ENCODE measurements at places on chromosomes 6 and 20. TPM values are rescaled to one million over a fixed set of nuclear protein-coding genes. Genes with fewer than 3 reads are reported as not detected.

The CPXM1 gene
- total RNA-seq: 0.32 TPM

GRCh38 chr6:82035526-82035925 lies 212.0 kb downstream of the IBTK start:
- DNase-seq: no peak
- no peaks in the 10 kb centered on the region for H3K36me3 ChIP-seq
- H3K4me3 ChIP-seq: no peak overlapping the region
- no peaks in the 10 kb centered on the region for H3K27me3 ChIP-seq

- no peak for DNase-seq
- H3K27ac ChIP-seq: no peak overlapping the region
- no peaks in the 10 kb centered on the region for H3K27me3 ChIP-seq
- H3K4me1 ChIP-seq: no peaks in the 10 kb centered on the region
Observed at GRCh38 chr6:4464638-4465037, 311.6 kb upstream of the CDYL start.

The LY6G5C gene
- 4.3 TPM for total RNA-seq

DNA sequence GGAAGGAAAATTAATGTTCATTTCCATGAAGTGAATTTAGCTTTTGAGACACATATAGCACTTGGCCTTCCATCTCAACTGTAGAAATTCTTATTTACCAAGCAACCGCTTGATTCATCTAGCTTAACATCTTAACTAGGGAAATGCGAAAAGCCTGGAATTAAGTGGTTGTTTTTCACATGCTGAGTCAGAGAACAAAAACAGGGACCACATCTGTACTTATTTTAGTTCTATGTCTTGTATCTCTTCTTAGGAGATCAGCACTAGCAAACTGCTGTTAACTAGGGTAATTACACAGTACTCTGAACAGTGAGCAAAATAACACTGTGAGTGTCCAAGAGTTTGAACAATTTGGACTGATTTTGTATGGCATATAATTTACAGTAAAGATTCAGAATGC lies 590.9 kb upstream of the NRSN1 start:
- no peaks in the 10 kb centered on the region for H3K36me3 ChIP-seq

The COL21A1 gene
- not detected for total RNA-seq

The KATNA1 gene
- 16.1 TPM for total RNA-seq

DNA sequence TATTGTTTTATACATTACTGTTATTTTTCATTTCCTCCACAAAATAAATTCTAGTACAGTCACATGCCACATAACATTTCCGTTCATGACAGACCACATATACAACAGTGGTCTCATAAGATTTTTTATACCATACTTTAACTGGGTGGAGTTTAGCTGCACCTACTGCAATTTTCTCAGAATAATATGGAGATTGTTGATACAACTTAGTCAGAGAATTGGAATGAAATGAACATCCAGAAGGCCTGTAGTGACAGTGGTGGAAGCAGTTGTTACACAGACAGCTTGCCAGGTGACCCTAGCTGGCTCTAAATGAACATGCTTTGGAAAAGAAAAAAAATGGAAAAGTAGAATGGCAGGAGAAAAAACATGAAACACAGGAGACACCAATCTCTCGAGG lies 183.2 kb upstream of the TCF21 start:
- no peak overlapping the region for H3K27ac ChIP-seq
- no peak overlapping the region for H3K4me3 ChIP-seq
- no peaks in the 10 kb centered on the region for H3K36me3 ChIP-seq
- DNase-seq: no peak

- peaks cover 2% of the 10 kb centered on the region for H3K27me3 ChIP-seq
- no peaks in the 10 kb centered on the region for H3K36me3 ChIP-seq
- no peak overlapping the region for H3K4me3 ChIP-seq
- DNase-seq: no peak
Observed at GRCh38 chr6:169949511-169950097, 198.2 kb downstream of the ERMARD start.

The XRN2 gene
- 71.3 TPM for total RNA-seq

The TSPO2 gene
- total RNA-seq: not detected

The TCF15 gene
- not detected for total RNA-seq

The TXLNB gene
- 0.65 TPM for total RNA-seq

DNA sequence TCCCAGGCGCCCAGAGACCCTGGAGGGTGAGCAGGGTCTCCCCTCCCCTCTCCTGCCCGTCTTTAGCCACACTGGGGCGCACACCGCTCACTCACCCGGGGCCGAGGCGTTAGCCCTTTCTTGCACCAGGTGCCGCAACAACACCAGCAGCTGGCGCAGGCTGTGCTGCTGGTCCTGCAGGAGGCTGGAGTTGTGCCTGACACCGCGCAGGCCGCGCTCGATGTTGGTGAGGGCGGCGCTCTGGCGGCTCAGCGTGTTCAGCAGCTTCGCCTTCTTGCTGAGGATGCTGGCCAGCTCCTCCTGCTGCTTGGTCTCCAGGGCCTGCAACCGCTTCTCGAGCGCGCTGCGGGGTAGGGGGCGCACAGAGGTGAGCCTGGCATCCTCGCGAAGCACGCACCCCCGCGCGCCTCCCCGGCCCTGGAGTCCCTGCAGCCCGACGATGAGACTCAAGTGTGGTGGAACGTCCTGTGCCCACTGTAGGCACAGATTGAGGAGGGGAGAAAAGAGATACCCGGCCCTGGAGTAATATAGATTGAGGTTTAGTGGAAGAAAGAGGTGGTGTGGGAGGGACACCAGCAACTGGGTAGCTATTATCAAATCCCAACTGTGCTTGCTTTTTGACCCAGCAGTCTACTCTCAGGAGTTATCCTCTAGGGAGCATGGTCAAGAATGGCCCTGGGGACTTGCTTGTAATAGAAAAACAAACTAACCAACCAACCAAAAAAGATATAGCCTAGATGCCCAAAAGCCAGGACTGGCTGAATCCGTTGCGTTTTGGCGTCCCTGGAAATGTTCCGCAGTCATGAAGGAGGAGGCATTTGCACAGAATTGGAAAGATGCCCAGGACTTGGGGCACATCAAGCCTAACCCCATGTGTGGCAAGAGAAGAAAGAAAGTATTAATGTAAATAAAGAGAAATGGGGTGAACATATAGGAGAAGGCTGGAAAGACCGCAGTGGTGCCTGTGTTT lies 30.9 kb downstream of the ANGPT4 start:
- H3K4me1 ChIP-seq: no peaks in the 10 kb centered on the region
- no peak overlapping the region for H3K4me3 ChIP-seq
- DNase-seq: no peak
- no peak overlapping the region for H3K27ac ChIP-seq

- no peaks in the 10 kb centered on the region for H3K27me3 ChIP-seq
- DNase-seq: no peak
- H3K4me3 ChIP-seq: no peak overlapping the region
Observed at GRCh38 chr6:128358244-128358776, 162.1 kb downstream of the PTPRK start.

The GPSM3 gene
- total RNA-seq: 268 TPM

The LY86 gene
- total RNA-seq: 1.5 TPM

DNA sequence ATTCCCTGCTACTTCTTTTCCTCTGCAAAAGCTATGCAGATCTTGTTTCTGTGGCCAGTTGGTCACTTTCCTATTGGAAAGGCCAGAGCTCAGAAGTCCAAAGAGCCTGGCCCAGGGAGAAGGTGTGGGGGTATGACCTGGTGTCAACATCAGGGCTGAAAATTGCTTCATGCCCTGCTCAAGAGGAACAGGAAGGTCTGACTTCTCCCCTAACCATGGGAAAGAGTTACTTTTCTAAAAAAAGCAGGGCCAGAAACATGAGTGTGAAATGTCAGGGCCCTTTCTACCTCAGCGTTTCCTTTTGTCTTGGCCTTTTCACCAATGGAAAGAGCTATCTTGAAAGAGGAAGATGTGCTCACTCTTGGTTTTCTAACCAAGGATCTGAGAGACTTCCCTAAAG lies 117.4 kb downstream of the MAFB start:
- no peaks in the 10 kb centered on the region for H3K4me1 ChIP-seq
- no peaks in the 10 kb centered on the region for H3K27me3 ChIP-seq
- H3K27ac ChIP-seq: no peak overlapping the region
- H3K36me3 ChIP-seq: no peaks in the 10 kb centered on the region
- DNase-seq: no peak

The CDYL gene
- total RNA-seq: 35.1 TPM

GRCh38 chr6:46288835-46289234 lies 118.1 kb upstream of the ENPP5 start:
- no peak for DNase-seq
- H3K36me3 ChIP-seq: no peaks in the 10 kb centered on the region
- no peak overlapping the region for H3K4me3 ChIP-seq
- H3K27ac ChIP-seq: no peak overlapping the region
- H3K27me3 ChIP-seq: no peaks in the 10 kb centered on the region

- DNase-seq: no peak
- no peak overlapping the region for H3K4me3 ChIP-seq
- no peaks in the 10 kb centered on the region for H3K36me3 ChIP-seq
- no peak overlapping the region for H3K27ac ChIP-seq
- H3K27me3 ChIP-seq: no peaks in the 10 kb centered on the region
Observed at GRCh38 chr6:80254716-80255115, 148.2 kb downstream of the BCKDHB start.

GRCh38 chr6:113011801-113012200 lies 664.7 kb downstream of the RFPL4B start:
- H3K36me3 ChIP-seq: no peaks in the 10 kb centered on the region
- DNase-seq: no peak
- no peak overlapping the region for H3K4me3 ChIP-seq
- no peak overlapping the region for H3K27ac ChIP-seq
- H3K4me1 ChIP-seq: no peaks in the 10 kb centered on the region

DNA sequence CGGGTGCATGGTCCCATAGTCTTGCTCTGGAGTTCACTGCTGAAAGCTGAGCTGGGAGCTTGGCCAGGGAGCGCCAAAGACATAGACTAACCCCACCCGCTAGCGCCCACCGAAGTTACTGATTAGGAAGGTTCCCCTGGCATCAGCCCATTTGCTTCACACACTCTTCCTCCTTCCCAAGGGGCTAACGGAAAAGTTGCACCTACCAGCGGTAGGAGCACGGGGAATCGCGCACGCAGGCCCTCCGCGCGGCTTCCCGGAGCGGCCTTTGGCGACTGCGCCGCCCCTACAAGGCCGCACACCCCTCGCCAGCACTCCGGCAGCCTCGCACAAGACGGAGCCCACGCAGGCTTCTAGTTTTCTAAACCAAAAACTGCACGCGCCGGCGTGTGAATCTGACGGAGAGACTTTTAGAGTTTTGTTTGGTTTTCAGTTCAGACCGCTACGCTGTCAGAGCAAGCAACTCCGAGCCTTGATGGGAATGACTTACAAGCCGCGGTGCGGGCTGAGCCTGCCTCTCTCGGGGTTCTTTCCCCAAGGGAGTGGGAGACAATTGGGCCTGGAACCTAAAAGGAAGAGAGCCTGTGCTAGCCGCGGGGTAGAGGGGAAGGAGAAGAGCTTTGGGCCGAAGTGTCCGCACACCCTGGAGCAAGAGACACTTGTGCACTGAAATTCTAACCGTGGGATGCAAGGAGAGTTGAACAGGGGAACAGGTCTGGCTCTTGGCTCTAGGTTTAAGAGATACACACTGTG lies 891 bp upstream of the POU3F2 start:
- peaks cover 42% of the 10 kb centered on the region for H3K27me3 ChIP-seq
- H3K27ac ChIP-seq: no peak overlapping the region
- no peaks in the 10 kb centered on the region for H3K36me3 ChIP-seq
- peaks cover 17% of the 10 kb centered on the region for H3K4me1 ChIP-seq

DNA sequence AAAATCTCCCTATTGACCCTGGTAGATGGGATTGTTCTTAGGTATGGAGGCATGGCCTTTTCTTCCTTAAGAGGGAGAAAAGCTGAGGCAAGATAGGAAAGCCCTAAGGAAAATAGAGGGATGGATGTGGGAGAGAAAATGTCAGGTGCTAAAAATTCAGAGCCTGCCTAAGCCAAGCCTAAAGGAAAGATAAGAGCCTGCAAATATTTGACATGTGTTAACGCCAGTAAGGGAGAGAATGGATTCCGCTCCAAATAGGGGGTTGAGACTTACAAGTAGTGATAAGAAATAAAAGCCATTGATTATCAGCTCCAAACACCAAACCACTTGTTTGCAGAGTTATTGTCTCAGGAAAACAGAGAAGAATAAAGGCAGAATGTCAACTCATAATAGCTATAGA lies 533.6 kb downstream of the PTPRT start:
- no peak overlapping the region for H3K27ac ChIP-seq
- H3K4me1 ChIP-seq: no peaks in the 10 kb centered on the region
- H3K36me3 ChIP-seq: no peaks in the 10 kb centered on the region

DNA sequence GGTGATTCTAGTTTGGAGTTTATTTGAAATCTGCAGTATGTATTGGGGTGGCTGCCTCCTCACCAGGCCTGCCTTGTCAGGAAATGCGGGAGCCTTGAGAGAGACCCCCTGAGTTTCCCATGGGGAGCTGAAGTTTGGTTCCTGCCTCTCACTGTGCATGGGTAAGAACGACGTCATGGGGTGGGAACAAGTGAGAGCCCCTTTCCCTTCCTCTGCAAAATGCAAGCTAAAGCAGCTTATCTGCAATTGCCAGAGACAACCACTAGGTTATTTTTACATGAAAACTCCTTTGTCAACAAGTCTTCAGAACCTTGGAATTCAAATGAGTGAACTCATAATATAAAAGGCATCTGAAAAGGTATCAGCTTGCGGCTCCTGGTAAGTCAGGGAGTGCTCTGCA lies 58.4 kb downstream of the TMEM170B start:
- H3K4me1 ChIP-seq: no peaks in the 10 kb centered on the region
- H3K27ac ChIP-seq: no peak overlapping the region
- no peak for DNase-seq
- H3K4me3 ChIP-seq: no peak overlapping the region
- H3K27me3 ChIP-seq: no peaks in the 10 kb centered on the region
- H3K36me3 ChIP-seq: no peaks in the 10 kb centered on the region

DNA sequence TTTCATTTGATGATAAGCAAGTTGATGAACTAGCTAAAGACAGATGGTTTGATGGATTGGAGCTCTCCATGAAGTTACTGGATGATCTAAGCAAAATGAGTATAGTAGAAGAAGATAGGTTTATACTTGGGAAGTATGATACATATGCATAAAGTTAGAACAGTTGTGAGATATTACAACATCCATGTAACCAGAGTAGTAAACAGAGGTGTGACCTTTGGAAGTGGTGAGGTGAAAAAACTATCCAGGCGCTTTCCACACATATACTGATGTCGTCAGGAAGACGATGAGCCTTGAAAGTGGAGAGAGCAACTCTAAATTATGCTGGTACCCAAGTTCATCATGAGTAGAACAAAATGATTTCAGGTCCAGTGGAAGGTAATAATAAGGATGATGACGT lies 271.0 kb downstream of the PTPRK start:
- no peaks in the 10 kb centered on the region for H3K4me1 ChIP-seq
- no peaks in the 10 kb centered on the region for H3K36me3 ChIP-seq
- no peak overlapping the region for H3K27ac ChIP-seq
- no peaks in the 10 kb centered on the region for H3K27me3 ChIP-seq
- no peak overlapping the region for H3K4me3 ChIP-seq

The LCA5 gene
- 0.05 TPM for total RNA-seq

The GNMT gene
- total RNA-seq: 2.6 TPM

DNA sequence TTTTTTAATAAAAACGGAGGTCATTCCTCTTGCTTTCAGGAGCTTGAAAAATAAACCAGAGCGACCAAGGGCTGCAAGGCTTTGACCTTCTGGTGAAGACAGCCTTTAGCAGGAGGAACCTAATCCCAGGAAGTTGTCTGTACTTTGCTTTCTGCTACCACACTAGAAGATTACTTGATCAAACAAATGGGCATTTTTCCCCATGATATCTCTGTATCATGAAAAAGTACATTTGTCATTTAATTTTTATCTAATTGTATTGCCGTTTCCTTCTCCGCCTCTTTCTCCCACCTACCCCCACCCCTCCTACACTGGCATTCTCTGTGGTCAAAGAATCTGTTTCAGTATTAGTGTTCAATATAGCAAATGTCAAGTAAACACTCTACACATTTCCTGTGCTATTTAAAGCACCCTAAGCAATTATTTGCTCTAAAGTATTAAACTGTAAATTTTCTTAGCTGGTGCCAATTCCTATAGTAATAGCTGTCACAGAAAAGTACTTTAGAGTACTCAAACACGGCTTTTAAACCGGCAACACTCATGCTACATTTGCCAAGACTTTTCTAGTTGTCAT lies 29.7 kb downstream of the ATXN1 start:
- no peaks in the 10 kb centered on the region for H3K36me3 ChIP-seq
- H3K27ac ChIP-seq: no peak overlapping the region

Measured in naive thymus-derived CD4-positive, alpha-beta T cell (primary cell).